ENCODE measurements at places on chromosomes 7 and 10.

GRCh38 chr7:153190452-153190851 is 430.9 kb downstream of the ACTR3B start:
- no peak for DNase-seq

DNA sequence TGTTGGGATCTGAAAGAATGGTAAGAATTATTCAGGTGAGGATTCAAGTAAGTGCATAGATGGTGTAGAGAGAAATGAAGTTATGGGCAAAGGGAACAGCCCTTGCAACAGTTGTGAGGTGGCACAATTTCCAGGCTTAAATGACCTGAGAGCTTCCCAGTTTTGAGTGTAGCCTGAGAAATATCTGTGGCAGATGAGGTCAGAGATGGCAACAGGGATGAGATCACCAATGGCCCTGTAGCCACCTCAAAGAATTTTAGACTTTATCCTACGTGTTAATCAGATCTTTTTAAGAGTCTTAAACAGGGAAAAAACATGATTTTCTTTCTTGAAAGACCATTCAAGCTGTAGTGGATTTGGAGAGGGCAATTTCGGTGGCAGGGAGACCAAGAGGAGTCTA is 1.9 kb upstream of the NRF1 start:
- DNase-seq: no peak

DNA sequence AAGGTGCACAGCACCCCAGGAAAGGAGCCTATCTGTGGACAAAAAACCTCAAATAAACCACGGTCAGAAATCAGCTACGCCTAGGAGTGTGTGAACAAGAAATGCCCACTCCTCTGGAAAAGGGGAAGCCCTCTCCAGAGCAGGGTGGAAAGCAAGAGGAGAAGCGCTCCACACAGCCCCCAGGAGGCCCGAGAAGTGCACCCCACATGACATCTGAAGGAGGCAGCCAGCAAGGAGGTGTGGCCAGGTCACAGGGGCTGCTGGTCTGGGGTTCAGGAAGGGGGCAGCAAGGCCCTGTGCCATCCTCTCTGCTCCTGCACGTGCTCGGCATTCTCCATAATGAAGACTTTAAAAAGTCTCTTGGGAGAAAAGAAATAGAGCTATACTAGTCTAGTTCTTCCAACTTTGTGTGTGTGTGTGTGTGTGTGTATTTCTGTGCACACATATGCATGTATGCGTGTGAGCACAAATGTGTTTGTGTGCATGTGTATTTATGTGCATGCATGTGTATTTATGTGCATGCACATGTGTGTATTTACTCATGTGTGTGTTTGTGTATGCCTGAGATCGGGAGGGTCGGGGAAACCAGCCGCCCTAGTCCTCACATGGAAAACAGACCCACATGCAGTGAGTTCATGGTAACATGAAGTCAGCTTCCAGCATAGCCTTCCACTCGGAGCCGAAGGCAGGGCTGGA is 76.5 kb downstream of the TNS3 start:
- no peak for DNase-seq

GRCh38 chr7:5397736-5398135 is 25.9 kb downstream of the TNRC18 start:
- no peak for DNase-seq

DNA sequence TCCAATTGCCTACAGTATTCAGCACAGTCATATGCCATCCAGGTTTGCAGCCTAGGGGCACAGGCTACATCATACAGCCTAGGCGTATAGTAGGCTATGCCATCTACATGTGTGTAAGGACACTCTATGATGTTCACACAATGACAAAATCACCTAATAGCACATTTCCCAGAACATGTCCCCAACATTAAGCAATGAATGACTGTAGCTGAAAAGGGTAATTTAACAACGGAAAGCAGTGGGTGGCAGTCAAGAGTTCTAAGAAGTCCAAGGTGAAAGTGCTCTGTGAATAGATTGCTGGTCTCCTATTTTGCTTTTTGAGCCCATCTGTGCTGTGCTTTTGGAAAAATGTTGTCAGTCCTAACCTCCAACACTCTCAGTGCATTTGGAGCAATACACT is 162.6 kb downstream of the KLF6 start:
- DNase-seq: no peak

DNA sequence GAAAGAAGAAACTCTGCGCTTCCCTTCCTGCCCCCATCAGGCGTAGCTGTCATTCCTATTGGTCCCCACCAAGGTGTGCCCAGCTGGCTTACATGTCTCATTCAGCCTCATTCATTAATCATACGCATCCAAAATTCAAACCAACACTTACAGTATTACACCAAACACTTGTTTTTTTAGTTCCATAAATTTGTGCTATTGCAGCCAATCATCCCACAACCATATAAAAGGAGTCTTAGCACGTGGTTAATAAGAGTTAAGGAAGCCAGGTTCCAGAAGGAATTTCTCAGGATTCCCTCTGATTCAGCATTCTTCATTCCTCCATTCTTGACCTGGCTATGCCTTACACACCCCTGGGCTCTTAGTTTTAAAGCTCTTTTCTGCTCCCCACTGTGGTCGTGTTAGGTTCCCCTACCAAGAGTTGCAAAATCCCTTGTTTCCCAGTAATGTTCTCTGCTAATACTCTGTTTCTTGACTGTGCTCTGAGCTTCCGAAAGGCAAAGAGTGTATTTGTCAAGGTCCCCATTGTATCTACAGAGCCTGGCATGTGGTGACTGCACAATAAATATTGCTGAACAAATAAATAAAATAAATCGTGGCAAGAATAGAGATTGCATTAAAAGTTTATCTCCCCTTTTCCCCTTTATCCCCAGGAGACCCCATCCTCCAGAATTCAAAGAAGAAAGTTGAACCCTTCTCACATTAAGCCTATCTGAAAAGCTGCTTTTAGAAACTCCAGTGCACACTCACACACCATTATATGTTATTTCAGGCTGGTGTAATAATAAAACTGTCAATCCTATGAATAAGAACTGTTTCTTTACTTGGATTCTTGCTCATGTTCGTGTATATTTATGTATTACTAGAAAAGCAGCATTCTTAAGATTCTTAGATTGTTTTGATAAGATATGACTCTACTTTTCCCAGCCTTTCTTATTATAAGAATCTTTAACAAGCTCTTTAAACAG is 514.4 kb downstream of the INHBA start:
- no peak for DNase-seq

DNA sequence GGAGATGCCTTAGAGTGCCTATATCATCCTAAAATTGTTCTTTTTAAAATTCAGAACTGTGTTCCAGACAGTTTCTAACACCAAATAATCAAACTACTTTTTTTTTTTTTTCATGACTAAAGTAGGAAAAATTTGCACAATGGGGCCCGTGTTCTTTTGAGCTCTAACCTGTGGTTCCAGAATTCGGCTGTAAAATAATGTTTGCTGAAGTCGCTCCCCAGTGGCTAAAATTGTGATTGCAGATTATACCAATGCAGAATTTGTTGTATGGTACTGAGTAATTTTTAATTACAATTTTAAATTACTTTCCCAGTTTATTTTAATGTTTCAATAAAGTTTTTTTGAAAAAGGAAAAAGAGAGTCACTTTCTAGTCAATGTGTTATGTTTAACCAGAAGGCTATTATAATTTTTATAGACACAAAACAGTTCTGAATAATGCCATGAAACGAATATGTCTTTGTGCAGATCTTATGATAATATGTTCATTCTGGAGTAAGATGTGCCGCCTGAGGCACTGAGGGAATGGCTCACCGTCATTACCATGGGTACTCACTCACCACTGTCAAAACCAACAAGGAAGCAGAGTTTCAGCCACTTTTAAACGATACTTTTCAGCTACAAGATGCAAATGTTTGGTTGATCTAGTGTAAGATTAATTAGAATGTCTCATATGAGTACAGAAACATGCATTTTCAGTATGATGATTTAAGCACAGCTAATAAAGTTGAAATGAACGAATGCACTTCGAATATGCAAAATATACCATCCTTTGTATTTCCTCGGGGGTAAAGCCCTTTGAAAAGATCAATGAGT is 173.6 kb downstream of the PRKCQ start:
- no peak for DNase-seq

All from activated T-helper 1 cell treated with anti-CD3 and anti-CD28 coated beads, Interleukin-12 subunit alpha, Interleukin-12 subunit beta, Interleukin-2, Interleukin-4 antibody, amounts not matched to agents 30 ng/mL and 10 ng/mL and 1 ng/mL, durations not matched to agents 14 hours and 24 hours and 36 hours (primary cell).